Islet precursor cell (in vitro differentiated cells): ENCODE measurements at places on chromosomes 3 and 15.

DNA sequence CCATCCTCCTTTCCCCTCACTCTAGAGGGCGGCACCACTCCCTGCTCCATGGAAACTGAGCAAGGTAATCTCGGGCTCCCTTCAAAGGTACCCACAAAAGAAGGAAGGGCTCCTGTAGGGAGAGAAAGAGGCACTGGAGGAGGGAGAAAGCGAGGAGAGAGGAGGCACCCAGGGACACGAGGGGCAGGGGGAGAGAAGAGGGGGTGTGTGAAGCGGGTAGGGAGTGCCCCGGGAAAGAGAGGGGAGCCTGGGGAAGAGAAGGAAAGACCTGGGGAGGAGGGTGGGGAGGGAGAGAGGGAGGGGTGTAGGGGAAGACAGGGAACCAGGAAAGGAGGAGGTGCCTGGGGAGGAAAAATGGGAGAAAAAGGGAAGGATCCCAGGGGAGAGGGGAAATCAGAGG is 523 bp downstream of the VILL start:
- peak; percentile 15 for DNase-seq

DNA sequence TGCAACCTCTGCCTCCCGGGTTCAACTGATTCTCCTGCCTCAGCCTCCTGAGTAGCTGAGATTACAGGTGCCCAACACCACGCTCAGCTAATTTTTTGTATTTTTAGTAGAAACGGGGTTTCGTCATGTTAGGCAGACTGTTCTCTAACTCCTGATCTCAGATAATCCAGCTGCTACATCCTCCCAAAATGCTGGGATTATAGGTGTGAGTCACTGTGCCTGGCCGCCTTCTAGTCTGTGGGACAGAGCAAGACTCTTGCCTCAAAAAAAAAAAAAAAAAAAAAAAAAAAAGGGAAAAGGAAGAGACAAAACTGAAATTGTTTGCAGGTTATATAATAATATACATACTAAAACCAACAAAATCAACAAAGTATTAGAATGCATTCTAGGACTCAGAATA is 215.2 kb downstream of the PCCB start:
- DNase-seq = no peak

GRCh38 chr15:63501256-63502089 is 2.9 kb upstream of the USP3 start:
- DNase-seq = peak; percentile 83

GRCh38 chr3:53819163-53819868 is 26.9 kb downstream of the CHDH start:
- DNase-seq = peak; percentile 18

DNA sequence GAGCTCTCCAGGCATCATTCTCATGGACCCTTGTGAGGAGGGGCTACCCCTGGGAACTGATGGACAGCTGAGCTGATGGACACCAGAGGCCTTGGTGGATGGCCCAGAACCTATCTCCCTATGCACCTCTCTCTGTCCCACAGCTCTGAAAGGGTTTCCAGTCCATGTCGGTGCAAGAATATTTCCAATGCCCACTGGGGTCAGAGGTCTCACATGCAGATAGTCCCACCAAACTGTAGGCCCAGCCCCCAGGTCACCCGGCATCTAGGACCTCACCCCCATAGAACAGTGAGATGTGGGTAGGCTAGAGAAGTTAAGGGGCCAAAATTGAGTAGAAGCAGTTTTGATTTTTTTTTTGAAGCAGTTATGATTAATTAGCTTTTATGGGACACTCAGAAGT is 2.6 kb downstream of the ALPK3 start:
- no peak for DNase-seq

DNA sequence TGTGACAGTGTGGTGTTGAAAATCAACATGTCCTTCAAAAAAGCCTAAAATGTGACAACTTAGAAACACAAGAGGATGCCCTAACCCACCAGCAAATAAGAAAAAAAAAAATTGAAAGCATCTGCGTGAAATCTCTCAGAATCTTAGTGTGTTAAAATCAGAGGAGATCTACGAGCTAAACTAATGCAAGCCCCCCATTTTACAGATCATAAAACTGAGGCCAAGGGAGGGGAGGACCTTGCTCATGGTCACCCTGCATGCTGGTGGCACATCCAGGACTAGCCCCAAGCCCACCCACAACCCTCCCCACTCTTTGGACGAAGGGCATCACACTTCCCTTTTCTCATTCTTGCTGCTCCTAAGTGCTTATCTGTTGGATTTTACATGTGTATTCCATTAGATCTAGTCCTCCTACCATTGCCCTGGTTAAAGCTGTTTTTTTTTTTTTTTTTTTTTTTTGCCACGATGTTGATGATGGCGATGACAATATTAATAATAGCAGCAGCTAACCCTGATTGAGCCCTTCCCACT is 29.1 kb upstream of the NOX5 start:
- no peak for DNase-seq

DNA sequence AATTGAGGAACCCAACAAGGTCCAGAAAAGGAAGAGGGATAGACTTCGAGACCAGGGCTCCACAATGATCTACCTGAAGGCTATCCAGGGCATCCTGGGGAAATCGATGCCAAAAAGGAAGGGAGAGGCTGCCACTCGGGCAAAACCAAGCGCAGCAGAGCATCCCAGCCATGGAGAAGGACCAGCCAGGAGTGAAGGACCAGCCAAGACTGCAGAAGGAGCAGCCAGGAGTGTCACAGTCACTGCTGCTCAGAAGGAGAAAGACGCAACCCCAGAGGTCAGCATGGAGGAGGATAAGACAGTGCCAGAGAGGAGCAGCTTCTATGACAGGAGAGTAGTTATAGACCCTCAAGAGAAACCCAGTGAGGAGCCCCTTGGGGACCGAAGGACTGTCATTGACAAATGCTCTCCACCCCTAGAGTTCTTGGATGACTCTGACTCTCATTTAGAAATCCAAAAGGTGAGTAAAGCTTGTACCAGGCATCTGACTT is 12.0 kb downstream of the TATDN2 start:
- DNase-seq = no peak

- DNase-seq = no peak
Measured at GRCh38 chr15:48422401-48422800, 91.2 kb downstream of the DUT start.

DNA sequence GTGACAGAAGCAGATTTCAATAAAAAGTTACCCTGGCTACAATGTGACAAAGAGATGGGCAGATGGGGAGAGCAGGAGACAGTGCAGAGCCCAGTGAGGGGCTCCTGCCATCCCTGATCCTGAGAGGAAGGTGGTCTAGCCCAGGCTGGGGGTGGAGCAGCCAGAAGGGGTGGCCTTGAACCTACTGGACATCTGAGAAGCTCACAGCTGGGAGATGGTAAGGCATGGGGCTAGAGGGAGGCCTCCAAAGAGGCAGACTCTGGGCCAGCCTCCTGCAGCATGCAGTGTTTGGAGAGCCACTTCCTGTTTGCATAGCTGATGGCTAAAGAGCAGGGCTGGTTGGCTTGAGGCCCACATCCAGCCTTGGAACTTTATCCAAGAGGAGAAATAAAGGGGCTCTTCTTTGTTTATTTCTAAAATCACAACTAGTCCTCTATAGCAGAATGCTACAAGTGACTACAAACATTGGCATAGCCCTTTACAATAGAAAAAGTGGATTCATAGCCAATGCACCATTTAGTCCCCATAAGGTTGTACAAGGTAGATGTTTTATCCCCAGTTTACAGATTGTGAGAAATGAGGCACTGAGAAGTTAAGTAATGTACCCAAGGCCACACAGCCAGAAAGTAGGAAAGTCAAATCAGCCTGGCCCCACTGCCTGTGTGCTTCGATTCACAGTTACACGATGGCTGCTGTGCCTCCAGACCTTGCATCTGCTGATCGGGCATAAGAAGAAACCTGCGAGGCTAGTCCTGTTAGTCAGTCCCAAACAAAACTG is 4.6 kb downstream of the EFCC1 start:
- no peak for DNase-seq

- peak; percentile 93 for DNase-seq
Measured at GRCh38 chr3:121995161-121996137, 26.6 kb downstream of the ILDR1 start.

DNA sequence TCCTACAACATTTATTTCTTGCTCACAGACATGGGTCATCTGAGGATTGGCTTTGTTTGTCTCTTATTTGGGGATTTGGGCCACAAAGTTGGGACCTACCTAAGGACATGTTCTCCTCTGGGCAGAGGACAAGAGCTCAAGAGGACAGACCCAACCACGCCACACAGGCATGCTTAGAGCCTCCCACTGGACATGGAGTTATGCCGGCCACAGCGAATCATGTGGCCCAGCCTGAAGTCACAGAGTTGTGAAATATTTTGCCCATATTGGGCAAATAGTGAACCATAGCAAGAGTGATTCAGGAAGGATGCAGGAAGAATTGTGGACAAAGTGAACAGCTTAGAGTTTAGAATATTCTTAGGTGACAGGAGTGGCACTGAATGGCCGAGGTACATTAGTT is 9.9 kb downstream of the TRAK1 start:
- no peak for DNase-seq

DNA sequence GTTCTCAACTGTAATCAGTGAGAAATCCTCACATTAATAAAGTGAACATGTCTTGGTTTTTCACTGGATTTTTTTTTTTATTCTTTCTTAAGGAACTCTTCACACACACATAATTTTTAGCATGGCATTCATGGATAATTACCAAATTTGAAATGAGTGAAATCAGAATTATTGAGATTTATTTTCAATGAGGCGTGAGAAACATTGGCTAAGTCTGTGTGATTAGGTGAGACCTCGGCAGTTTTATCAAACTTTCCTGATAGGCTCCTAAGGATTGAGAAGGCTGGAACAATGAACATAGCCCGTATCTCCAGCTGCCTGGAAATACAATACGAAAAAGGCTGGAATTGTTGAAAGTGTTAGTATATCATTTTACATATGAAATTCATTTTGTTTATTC is 35.5 kb downstream of the MDFIC2 start:
- no peak for DNase-seq

DNA sequence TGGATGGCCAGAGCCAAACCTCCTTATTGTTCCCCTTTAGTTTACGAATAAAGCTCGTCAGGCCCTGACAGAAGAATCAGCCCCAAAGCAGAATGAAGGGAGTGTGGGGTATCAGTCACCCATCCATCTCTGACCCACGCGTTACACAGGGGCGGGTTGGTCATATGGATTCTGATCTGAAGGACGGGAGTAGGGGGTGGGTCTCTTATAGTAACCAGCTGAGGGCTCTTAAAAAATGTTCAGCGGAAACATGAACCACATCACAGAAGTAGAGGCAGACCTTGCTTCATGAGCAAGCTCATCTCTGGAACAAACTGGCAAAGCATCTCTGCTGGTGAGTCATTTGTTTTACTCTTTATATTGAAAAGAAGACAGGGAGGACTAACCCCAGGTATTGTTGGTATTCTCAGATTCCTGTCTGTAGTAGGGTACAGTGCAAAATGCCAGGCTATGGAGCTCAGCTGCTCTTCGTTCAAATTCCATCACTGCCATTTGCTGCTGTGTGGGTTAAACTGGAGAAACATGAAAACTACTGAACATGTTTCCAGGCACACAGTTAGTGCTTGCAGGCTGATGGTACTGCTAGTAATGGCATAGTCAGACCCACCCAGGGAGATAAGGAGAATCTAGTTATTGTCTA is at the start of gene CXCR6:
Gene CXCR6 (plus strand): TSS at position 258 of the 640 bp plus-strand sequence. CDS start 3,018 bp downstream, outside the sequence.
- DNase-seq = no peak

DNA sequence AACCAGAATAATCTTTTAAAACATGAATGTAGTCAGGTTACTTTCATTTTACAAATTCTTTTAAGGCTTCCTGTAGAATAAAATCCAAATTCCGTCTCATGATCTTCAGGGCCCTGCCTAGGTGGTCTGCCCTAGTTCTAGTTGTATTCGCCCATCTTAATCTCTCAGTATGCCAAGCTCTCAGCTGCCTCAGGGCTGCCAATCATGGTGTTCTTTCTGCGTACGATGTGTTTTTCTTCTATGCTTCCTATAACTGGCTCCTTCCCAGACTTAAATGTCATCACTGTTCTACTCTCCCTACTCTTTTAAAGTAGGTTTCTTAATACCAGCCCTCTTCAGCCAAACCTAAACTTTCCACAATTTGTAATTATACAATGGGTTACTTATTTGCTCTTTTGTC is 107.4 kb downstream of the GREM1 start:
- DNase-seq = no peak

GRCh38 chr3:121431726-121432517 is 113.9 kb downstream of the POLQ start:
- DNase-seq = no peak

- DNase-seq = peak; percentile 98
Measured at GRCh38 chr3:141738022-141738890, at the start of gene RNF7. RNF7 (plus strand) TSS chr3:141738298; CDS start chr3:141738342, 44 bp downstream.

GRCh38 chr3:58688574-58688973 is 22.0 kb upstream of the FAM3D start:
- DNase-seq = no peak

GRCh38 chr3:15520185-15520584 is 1.3 kb downstream of the COLQ start:
- no peak for DNase-seq

DNA sequence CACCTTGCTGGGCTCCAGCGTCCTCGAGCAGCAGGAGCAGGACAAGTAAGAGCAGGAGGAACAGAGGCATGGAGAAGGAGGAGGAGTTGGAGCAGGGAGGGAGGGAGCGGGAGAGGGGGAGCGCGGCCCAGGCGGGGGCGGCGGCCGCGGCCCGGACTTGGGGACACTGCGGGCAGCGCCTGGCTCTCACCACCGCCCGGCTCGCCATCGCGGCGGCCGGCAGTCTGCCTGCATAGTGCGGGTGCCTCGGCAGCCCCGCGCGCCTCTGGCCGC is 440 bp downstream of the DCBLD2 start:
- no peak for DNase-seq

DNA sequence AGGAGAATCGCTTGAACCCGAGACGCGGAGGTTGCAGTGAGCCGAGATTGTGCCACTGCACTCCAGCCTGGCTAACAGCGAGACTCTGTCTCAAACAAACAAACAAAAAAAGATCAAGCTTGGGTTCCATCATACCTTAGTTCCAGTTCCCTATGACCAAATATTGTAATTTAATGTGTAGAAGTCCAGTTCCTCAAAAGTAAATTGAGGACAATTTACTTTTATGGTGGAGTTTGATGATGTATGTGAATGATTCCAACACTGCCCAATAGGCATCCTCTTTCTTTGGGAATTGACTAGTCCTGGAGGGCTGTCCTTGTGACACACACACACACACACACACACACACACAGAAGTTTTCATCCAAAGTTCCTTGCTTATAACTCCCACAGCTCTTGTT is 2.8 kb upstream of the PKM start:
- DNase-seq = no peak
